ENCODE measurements at places on chromosomes 7 and 10.

- no peak for ATAC-seq
These were observed 20.4 kb downstream of the FRMPD2 start for GRCh38 chr10:48253970-48254657.

GRCh38 chr10:66869635-66870034, 56.2 kb upstream of the LRRTM3 start:
- no peak for ATAC-seq

DNA sequence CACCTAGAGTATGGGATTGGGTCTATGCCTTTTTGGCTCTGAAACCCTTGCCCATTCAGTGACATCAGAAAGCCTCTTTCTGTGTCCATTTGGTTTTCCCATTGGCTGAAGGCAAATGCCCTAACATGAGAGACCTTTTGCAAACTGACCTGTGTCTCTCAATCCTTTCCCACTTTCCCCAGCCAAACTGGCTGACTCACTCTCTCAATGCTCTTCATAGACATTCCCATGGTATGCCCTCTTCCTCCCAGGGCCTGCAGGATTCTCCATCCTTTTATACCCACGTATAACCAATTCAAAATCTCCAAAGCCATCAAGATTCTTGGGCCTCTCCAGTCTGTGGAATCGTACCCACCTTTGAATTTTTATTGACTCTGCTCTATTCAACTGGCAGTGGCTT, 563.3 kb downstream of the GATA3 start:
- no peak for ATAC-seq

- no peak for ATAC-seq
These were observed 47.7 kb downstream of the LRRC20 start for GRCh38 chr10:70334526-70335245.

GRCh38 chr7:100752994-100753393, 19.6 kb downstream of the ZAN start:
- no peak for ATAC-seq

DNA sequence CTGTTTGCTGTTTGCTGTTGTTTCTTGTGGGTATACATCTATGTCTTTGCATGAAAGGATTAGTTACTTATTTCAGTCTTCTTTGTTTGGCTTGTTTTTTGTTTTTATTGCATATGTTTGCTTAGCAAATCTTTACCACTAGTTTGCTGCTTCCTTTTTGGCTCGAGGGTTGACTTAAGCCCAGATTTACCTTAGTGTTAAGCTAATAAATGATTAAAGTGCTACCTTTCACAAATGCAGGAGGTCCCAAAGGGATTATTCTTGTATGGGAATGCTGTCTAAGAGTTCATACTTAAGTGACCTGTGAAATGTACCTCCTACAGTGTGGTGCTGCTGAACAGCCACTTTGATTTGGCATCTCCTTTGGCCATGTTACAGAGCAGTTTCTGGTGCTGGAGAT, 273.5 kb upstream of the NPY start:
- ATAC-seq, result no peak

- no peak for ATAC-seq
These were observed 13.9 kb downstream of the MYO1G start for GRCh38 chr7:44964831-44965440.

DNA sequence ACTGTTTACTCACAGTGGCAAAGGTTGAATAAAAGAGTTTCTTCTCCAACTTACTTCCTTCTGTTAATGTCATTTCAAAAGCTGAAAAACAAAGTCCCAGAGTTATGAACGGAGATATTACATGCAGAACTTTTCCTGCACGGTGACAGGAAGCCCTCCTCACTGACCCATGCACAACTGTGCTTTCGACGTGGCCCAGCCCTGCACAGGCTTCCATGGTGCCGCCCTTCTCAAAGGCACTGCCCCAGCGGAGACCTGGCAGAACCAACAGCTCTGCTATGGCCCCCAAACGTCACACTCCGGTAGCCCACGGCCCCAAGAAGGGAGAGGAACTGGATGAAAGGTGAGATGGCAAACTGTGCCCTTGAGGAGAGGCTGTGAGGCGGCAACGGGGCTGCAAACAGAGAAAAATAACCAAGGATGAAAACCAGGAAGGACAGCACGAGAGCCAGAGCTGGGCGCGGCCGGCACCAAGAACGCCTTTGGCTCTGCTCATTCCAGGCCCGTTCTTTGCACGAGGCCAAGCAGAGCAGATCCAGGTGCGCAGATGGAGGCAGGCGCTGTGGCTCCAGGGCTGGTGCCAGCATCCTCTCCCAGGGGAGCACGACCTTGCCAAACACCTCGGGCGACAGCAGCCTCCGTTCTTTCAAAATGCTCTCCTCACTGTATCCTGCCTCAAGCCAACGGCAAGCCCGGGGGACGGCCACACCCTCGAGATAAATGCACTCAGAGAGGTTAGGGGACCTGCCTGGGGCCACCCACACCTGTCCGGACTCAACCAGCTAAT, 7.0 kb upstream of the FUOM start:
- no peak for ATAC-seq

DNA sequence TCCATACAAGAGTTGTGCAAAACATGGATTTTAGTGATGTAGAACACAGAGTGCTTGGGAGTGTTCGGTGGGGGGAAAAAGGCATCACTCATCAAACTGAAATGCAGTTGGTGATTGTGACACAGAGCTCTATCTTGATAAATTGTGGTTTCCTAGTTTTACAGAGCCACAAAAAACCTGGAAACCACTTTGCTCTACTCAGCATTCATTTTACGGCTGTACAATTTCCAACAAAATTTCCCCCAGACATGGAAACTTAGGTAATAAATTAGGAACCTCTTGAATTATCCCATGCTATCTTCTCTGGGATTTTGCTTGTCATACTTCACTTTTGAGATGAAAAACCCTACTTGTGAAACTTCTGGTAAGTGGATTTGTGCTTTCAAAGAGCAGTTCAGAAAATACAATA, 614.9 kb upstream of the FZD8 start:
- ATAC-seq, result no peak

- no peak for ATAC-seq
These were observed 926 bp upstream of the C10orf71 start for GRCh38 chr10:49297818-49298670.

DNA sequence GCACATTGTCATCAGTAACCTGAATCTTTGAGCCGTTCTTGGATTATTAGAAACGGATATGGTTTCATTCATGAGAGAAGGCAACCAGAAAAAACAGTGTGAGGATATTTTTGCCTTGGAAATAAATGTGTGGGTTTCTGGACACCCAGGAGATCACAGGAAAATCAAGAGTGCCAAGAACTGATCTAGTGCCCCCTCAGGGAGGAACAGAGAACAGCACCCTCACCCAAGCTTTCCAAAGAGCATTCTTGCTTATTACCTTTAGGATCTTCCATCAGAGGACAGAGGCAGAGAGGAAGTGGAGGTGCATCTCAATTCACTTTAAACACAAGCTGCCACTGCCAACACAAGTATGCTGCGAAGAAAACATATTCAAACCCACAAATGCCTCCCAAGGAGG, 851.5 kb upstream of the COBL start:
- no peak for ATAC-seq

DNA sequence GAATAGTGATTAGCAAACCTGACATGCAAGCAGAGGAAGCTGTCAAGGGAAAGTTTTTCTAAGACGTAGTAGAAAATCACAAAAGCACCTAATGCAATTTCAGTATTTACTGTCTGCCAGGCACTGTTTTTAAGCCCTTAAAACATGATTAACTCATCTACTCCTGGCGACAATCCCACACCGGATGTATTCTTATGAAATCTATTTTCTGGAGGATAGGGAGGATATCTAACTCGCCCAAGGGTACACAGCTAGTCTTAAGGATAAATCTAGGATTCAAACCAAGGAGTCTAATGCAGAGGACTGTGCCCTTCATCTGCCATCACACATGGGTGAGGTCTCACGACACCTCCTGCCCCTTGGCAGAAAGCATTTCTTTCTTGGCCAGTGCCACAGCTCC, 47.8 kb upstream of the FIGNL1 start:
- no peak for ATAC-seq

DNA sequence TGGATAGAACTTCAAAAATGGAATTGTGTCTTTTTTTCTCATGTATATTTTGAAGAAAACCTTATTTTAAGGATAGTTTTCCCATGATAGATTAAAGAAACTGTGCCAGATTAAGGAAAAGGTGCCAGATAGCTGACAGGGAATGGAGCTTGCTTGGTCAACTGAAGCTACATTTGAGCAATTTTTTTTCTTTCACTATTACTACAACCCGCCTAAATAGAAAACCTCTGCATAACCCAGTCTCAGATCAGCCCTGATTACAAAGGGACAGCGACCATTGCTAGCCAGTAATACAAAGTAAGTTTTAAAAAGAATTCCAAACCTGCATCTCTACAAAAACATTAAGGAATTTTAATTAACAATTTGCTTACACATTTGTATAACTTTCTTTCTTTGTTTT, 1123.4 kb upstream of the LRRTM3 start:
- no peak for ATAC-seq

DNA sequence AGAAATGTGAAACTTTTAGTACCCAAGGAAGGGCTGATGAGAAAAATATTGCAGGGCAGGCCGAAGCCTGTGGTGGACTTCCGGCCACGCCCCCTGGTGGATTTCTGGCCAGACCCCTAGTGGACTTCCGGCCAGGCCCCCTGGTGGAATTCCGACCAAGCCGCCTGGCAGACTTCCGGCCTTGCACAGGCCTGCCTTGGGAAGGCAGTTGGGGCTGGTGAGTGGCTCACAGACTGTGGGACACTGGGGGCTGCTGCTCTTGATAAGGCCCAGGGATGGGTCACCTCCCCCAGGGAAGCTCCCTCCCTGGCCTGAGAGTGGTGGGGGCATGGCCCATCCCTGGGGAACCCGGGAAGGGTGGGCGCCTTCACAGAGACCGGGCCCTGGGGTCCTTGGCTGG, 116.4 kb upstream of the MKI67 start:
- ATAC-seq, result no peak

GRCh38 chr10:101301111-101301731, 52.7 kb upstream of the BTRC start:
- ATAC-seq, result no peak

- no peak for ATAC-seq
These were observed 7.0 kb upstream of the NDST2 start for GRCh38 chr10:73818402-73818801.

DNA sequence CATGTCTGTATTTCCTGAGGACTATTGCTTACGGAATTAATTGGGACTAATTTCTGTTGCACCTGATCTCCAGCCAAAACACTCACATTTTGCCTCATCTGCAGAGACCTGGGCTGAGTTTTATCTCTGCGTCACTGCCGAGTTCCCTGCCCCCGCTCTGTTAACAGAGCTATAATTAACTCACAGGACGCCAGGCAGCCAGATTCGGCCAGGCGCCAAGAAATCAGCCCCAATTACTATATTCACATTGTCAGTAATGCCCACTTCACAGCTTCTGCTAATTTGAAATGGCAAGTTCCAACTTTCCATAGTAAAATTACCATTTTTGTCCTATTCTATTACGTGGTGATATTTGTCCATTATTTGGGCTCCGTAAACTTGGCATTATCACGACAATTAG, 130.5 kb downstream of the CUX1 start:
- no peak for ATAC-seq

GRCh38 chr7:47453093-47454061, 128.5 kb downstream of the TNS3 start:
- ATAC-seq, result no peak

GRCh38 chr10:522350-522749, 167.1 kb downstream of the DIP2C start:
- ATAC-seq, result no peak

DNA sequence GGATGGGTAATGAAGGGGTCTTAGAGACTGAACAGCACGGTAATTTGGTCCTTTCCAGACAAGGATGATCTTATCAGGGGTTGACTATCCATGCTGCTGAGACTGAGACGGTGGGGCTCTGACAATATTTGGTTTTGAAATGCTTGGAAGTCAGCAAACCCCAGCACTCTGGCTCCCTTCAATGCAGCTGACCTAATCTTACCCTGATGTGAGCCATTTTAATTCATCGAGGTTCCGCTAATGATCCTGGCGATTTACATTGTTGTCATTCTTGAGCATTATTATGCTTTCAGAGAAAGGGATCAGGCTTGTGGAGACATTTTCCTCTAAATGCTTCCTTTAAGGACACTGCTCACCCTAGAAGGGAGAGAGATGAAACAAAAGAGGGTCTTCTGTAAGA, 114.6 kb upstream of the BMPER start:
- no peak for ATAC-seq

DNA sequence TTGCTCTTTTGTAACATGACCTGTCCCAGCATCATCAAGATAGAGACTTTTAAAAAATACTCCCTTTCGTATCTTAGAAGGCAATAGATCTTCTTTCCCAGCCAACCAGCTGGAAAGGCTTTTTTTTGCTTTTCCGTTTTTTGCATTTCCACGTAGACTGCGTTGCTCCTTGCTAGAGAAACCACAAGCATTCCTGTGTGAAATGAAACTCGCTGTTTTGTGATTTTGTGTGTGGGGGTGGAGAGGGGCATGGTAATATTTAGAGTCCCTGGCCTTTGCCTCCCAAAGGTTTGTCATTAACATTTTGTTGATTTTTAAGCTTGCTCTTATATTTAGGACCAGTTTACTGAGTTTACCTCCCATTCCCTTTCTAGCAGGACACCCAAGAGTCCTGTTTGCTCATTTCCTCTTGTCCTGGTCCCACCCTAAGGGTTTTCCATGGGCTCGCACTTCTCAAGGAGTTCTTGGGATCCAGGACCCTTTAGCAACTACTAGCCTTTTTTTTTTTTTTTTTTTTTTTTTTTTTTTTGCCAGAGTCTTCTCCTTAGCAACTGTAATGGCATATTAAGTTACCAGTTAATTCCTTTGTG, 243.6 kb downstream of the BICC1 start:
- no peak for ATAC-seq

GRCh38 chr10:82213784-82214183, 338.8 kb downstream of the NRG3 start:
- ATAC-seq, result no peak

DNA sequence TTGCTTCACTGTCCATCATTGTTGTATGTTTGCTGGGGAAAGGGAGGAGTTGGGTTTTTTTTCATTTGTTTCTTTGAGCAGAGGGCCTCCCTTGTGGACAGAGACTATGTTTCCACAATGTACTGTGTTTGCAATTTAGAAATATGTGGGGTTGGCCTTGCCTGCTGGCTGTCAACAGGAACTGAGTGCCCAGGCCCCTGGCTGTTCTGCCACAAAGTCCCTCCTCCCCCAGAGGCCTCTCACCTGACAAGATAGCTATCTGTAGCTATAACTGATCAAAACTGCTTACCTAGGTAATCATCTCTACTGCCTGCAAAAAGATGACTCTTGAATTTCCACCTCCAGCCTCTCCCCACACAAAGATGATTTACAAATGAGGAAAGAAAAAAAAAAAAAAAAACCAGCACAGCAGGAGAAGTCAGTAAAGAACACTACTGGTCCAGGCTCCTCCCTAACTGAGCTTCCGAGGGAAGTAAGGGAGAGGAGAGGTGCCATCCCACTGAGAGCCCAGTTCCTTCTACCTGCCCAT, 121.8 kb downstream of the SGMS1 start:
- no peak for ATAC-seq

Data from activated CD4-positive, CD25-positive, alpha-beta regulatory T cell treated with anti-CD3 and anti-CD28 coated beads, Interleukin-2, amount 50 U/mL, for 24 hours (primary cell).